ENCODE measurements at places on chromosomes 5 and 9.

- no peak for DNase-seq
These were observed 39.5 kb downstream of the ADAMTS12 start for GRCh38 chr5:33852319-33852718.

DNA sequence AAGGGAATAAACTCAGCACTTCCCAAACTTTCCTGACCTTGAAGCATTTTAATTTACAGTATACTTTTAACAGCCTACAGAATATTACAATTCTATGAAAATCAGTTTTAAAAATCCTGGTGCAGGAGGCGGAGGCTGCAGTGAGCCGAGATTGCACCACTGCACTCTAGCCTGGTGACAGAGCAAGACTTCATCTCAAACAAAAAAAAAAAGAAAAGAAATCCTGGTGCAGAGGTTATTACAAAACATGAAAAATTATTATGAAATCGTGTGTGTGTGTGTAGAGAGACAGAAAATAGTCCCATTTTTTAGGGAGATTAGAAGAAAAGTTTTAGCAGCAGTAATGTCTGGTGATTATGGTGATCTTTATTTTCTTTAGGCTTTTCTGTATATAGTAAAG, 26.9 kb downstream of the GOLPH3 start:
- no peak for DNase-seq

GRCh38 chr9:21205204-21205603, 1.7 kb downstream of the IFNA10 start:
- no peak for DNase-seq

- no peak for DNase-seq
These were observed 18.9 kb upstream of the NSMF start for GRCh38 chr9:137477778-137478612.

GRCh38 chr9:37555786-37556185, 20.4 kb downstream of the FBXO10 start:
- DNase-seq: no peak

DNA sequence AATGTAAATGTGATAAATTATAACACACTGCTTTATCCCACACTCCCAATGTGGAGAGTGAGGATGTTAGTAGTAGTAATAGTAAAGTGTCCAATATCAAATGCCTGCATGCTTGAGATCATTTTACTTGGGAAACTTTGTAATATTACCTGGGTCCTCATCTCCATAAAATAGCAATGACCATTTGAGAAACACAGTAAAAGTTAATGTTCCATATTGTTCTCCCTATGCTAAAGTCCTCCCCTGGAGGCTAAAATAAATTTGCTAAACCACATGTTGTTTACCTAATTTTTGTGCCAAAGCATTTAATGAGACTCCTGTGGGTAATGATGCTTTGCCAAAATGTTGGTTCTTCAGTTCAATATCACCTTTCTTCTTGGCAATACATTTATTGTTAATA, 291.2 kb downstream of the CDH10 start:
- DNase-seq: no peak

DNA sequence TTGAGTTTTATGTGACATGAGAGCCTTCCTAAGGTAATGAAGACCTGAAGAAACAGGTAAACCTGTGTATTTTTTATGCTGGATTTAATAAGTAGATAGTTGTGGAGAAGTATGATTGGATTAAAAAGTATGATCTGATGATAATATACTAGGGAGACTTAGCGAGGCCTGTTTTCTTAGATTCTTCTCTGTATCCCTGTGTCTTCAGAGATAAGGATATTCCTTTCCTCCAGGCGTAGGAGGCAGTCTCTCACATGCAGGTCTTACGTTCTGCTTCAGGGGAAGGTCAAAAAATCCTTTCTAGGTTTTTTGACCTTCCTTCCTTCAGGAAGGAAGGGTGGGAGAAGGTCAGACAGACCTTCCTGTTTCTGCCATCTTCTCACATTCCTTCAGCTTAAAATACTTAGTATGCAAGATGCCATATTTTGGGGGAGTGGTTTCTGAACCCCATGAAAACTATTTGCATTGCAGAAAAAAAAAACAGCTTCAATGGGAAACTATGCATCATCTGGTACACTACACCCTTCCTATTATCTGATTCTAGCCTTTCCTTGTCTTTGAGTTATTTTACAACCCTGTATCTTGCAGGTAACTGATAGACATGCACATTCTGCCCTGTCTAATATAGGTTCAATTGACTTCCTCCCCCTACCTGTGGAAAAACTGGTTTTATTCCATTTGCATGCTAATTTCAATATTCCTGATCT, 57.3 kb upstream of the ZNF608 start:
- no peak for DNase-seq

- DNase-seq: no peak
These were observed at the start of gene IFNA6 for GRCh38 chr9:21350787-21351186. IFNA6 (minus strand) TSS chr9:21350887; CDS start chr9:21350887, 0 bp downstream.

DNA sequence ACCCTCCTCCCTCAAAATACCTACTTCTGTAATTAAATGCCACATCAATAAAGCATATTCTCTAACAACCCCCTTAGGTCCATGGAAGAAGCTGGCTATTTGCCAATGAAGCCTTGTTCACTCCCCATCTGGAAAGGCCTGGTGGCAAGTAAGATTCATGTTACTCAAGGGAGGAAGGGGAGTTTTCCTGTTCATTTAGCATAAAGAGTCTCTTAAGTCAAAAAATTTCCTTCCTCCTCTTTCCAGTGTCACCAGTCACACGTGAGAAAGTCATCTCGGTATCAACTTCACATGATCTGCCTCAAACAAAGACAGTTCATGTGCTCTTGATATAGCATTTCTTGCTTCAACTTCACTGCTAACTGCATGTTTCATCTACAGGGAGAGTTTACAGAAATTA, 32.7 kb upstream of the RIC1 start:
- no peak for DNase-seq

- DNase-seq: no peak
These were observed 95.1 kb upstream of the FCN2 start for GRCh38 chr9:134785325-134786108.

- DNase-seq: peak; percentile 62
These were observed 20.1 kb upstream of the PFDN1 start for GRCh38 chr5:140322751-140323731.

GRCh38 chr9:124764774-124765438, 6.2 kb downstream of the NR6A1 start:
- DNase-seq: no peak

DNA sequence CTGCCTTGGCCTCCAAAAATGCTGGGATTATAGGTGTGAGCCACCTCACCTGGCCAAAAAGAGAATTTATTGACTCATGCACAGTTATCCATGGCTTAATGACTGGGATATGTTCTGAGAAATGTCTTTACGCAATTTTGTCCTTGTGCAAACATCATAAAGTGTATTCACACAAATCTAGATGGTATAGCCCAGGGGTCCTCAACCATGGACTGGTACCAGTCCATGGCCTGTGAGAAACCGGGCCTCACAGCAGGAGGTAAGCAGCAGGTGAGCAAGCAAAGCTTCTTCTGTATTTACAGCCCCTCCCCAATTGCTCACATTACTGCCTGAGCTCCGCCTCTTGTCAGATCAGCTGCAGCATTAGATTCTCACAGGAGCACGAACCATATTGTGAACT, 12.4 kb upstream of the SIL1 start:
- DNase-seq: no peak
